D721Med (cell line): ENCODE measurements at places on chromosomes 1 and 21.

GRCh38 chr1:192706936-192707335 lies 71.0 kb downstream of the RGS13 start:
- no peak for DNase-seq

- DNase-seq, result no peak
Observed at GRCh38 chr1:57007948-57008347, 42.1 kb upstream of the C8B start.

DNA sequence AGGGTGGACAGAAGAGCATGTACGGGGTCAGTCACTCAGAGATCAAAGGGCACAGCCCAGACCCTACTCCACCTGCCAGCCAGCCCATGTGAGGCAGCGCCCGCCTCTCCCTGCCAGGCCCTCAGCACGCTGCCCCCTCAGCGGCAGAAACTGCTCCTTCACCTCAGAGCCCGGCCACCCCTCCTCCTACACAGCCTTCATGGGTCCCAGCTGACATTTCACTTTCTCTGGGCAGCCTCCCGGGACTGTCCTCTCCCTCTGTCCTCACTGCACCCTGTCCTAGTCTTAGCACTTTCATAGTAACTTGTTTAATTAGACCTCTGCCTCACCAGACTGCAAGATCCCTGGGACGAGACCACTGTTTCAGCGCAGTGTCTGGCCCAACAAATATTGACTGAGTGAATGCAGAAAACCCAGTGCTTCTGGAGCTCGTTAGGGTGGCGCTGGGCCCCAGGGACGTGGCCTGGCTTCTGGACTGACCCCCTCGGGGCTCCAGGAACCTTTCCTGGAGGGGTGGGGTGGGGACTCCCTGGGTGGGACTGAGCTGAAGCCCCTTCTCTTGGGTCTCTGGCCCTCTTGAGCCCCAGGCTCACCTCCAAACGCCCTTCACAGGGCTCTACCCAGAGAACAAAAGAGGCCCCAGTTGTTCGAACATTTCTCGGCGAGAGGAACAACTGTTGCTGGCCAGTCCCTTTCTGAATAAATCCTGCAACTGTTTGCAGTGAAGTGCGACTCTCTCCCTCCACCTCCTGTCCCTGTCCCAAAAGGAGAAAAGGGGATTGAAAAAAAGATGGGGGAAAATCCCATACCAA lies 114.9 kb downstream of the CASZ1 start:
- no peak for DNase-seq

DNA sequence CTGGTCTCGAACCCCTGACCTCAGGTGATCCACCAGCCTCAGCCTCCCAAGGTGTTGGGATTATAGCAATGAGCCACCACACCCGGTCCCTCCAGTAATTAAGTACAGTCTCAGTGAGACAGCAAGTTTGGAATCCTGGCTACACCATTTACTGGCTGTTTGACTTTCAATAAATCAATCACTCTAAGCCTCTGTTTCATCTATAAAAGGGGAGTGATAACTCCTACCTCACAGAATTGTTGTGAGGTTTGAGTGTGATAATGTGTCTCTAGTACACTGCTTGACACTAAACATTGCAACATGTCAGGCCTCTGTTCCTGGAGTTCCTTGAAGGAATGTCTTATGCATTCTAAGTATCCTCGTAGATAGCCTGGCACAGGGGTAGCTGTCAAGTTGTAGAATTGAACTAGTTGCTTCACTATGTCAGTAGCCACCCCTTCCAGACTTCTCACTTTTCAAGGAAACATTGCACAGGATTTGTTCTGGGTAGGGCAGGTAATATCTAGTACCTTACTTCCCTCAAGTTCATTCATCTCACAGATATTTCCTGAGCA lies 12.4 kb downstream of the ENTREP3 start:
- DNase-seq, result no peak

DNA sequence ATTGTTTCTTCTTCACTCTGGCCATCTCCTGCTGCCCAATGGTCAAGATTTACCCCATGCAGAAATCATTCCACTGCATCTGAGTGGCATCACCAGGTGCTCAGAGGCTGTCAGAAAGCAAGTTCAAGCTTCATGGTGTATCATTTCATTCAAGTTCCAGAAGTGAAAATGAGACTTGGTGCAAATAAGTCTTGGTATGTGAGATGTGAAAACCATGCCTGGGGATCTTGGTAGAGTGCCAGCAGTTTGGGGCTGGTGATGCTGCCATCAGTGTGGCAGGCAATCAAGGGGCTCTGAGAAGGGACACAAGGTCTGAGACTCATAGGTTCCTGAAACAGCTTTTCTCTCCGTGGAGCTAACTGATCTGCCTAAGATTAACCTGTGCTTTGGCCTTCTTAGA lies 52.0 kb downstream of the CD2 start:
- no peak for DNase-seq

- DNase-seq, result no peak
Observed at GRCh38 chr1:218664385-218665170, 319.4 kb downstream of the TGFB2 start.

GRCh38 chr1:153627715-153628626 lies at the start of gene S100A1:
TSS of gene S100A1 (plus strand) at chr1:153628434. CDS start at chr1:153630522, 2,088 bp downstream.
- no peak for DNase-seq

DNA sequence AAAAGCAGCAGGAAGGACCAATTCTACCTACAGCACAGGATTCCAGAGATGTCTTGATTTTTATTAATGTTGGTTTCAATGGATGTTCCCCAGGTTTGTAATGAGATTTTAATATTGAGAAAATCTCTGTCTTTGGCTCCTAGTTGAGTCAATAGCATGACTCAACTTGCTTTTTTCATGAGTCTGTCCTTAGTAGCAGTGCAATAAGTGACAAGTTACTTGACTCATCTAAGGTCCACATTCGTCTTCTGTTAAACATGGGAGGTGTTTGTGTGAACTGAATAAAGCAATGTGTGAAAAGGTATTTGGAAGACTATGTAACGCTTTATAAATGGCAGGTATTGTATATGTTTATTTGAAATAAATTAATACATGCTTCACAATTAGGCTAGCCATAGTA lies 645.0 kb upstream of the PTBP2 start:
- DNase-seq, result no peak

DNA sequence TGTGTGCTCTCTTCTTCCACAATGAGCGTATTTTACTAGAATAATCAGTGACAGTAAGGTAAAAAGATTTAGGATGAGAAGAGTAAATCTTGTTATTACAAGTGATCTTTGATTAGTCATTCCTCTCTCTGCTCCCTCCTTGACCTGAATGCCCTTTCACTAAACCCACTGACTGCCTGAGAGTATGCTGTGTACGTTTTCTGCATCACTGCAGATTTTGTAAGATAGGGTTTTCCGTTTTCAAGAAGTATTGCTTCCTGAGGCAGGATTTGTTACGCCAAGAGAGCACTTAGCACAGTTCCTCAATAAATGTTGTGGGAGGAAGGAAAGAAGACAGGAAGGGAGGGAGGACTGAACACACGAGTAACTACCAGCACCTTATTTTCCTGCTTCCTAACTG lies 7.7 kb upstream of the LAMB3 start:
- no peak for DNase-seq

GRCh38 chr1:226980122-226980560 lies 40.0 kb downstream of the COQ8A start:
- no peak for DNase-seq

DNA sequence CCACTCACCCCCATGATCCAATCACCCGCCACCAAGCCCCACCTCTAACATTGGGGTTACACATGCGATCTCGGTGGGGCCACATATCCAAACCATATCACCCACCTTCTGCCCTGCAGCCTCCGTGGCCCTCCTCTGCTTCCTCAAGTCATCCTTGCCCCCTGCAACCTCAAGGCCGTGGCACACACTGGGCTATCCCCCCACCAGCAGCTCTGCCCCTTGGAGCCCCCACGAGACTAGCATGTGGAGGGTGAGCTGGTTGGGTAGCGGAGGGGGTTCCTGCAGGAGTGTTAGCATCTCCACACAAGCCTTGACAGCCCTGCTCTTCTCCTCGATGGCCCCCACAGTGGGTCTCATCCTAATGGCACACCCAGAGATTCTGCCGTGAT lies 100.8 kb downstream of the TOMM20 start:
- no peak for DNase-seq

DNA sequence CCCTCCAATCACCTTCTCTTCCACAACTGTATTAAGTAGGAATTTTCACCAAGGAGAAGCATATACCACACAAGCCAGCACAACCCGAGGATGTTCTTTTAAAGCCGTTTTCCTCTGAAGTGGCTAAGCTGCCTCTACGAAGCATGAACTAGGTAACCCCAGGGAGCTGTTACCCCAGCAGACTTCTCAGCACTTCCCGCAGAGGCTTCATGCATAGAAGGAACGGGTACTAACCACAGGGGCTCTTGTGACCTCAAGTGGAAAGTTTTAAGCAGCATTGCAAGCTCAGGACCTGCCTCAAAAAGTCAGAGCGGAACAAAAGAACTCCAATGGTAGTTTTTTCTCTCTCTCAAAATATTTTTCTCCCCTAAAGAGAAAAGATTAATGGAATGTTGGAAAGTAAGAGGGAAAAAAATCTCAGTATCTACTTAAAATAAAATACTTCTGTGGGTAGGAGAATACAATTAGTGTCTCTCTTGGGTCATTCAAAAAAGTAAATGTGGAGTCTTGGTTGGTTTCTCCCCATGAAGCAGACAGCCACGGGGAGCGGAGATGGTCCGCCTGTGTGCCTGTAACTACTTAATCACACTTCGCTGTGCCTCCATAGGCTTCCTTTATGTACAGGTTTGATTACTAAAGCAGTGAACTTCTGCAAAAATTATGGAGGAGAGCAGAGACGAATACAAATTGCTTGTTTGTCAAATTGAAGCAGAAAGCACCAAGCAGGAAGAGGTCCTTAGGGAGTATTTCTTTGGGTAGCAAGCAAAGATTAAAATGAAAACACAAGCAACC lies 40.9 kb downstream of the STX6 start:
- no peak for DNase-seq

DNA sequence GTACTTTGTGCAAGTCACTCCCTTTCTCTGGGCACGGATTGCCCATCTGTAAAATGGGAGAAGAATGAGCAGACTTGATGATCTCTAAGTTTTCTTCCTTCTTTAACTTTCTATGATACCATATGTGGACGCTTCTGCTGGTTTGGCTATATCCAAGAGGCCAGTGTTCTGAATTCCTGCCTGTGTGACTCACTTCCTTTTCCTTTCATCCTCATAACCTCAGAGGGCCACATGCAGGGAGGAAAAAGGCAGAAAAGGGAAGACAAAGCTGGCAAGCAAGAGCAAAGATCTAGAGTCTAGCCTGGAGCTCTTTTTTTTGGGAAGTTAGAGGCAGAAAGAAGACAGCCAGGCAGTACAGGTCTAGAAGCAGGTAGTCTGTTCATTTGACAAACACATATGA lies 151.2 kb downstream of the OMA1 start:
- no peak for DNase-seq

DNA sequence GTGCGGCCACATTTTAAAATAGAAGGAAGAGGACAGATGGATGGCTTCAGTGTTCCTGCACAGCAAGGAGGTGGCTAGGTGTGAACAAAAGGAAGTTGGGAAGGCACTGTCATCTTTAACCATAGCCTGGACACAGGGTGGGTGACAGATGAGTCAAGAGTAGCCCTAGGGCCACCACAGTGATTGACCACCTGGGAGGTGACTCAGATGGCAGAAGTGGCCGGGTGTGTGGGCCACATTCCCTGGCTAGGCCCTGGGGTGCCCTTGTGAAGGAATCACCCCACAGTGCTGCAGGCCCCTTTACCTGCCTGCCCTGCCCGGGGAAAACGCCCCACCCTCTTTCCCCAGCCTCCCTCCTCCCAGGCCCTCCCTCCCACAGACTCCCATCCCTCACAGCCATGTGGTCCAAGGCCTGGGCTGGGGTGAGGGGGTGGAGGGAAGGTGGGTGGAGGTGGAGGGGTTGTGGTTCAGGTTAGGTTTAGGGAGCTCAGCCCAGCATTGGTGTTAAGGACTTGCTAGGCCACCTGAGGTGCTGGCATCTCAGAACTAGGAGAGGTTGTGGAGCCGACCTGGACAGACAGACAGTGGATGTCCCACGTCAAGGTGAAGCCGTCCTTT lies 59.1 kb downstream of the SPSB1 start:
- no peak for DNase-seq

GRCh38 chr1:41135196-41135947 lies 106.7 kb downstream of the SCMH1 start:
- no peak for DNase-seq

- DNase-seq, result no peak
Observed at GRCh38 chr21:39141502-39141901, 41.7 kb downstream of the PSMG1 start.

- no peak for DNase-seq
Observed at GRCh38 chr1:211551638-211552460, 27.1 kb downstream of the SLC30A1 start.

GRCh38 chr1:185208626-185209180 lies 51.7 kb downstream of the SWT1 start:
- no peak for DNase-seq

GRCh38 chr1:15168479-15168878 lies 14.9 kb downstream of the TMEM51 start:
- DNase-seq, result no peak

DNA sequence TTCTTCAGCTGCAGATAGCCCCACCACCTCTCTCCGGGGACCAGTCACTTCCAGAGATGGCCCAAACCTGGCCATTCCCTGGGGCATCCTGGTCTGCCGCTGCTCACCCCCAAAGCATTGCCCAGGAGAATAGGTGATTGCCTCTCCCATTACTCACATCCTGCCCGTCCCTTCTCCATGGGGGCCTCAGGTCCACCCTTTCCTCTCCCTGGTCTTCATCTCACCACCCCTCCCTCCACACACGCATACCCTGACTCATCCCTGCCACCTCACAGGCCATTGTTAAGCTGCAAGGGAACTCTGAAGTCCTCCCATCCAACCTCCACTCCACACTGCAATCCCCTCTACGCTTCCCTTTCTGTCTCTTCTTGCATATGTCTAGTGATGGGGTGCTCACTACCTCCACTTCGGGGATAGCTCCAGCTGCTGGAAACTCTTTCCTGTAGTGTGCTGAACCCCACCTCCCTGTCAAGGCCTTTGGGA lies at the start of gene PLEKHG5:
Gene PLEKHG5 (minus strand): TSS at position 188 of the 483 bp plus-strand sequence. CDS start 14,096 bp downstream, outside the sequence.
- DNase-seq, result no peak

- no peak for DNase-seq
Observed at GRCh38 chr1:236009857-236010256, 55.0 kb downstream of the NID1 start.

GRCh38 chr1:211900441-211900840 lies 69.9 kb upstream of the LPGAT1 start:
- no peak for DNase-seq
